Activated CD4-positive, alpha-beta T cell treated with anti-CD3 and anti-CD28 coated beads, Interleukin-2, amount 50 U/mL, for 24 hours (primary cell): ENCODE measurements at places on chromosomes 3 and 15.

GRCh38 chr15:30068326-30068725, 14.4 kb upstream of the GOLGA8J start:
- no peak for DNase-seq

DNA sequence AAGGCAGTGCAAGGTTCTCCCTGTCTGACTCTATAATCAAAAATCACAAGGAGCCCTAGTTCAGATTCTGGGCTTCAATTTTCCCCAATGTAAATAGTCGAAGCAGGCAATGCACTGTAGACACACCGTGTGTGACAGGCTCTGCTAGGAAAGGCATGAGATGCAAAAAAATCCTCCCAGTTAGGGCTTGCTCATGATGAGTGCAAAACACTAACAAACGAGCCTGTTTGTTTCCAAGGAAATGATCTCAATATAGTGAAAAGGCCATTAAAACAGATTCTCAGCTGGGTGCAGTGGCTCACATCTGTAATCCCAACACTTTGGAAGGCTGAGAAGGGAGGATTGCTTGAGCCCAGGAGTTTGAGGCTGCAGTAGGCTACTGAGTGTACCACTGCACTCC, 55.7 kb downstream of the UMPS start:
- DNase-seq = no peak

DNA sequence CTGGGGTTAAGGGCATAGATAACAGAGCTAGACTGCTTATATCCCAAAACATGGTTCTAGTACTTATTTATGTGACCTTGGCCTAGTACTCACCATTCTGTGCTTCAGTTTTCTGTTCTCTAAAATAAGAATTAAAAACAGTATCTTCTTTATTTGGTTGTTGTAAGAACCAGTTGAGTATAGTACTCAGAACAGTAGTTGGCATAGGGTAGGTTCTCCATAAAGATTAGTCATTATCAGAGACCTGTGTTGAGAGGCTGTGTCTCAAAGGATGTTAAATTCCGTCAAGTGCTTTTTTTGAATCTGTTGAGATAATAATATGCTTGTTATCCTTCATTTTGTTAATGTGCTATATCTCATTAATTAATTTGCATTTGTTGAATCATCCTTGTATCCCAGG, 47.4 kb upstream of the OSTN start:
- no peak for DNase-seq

- DNase-seq = no peak
Measured at GRCh38 chr3:115040673-115041286, 106.3 kb downstream of the ZBTB20 start.

DNA sequence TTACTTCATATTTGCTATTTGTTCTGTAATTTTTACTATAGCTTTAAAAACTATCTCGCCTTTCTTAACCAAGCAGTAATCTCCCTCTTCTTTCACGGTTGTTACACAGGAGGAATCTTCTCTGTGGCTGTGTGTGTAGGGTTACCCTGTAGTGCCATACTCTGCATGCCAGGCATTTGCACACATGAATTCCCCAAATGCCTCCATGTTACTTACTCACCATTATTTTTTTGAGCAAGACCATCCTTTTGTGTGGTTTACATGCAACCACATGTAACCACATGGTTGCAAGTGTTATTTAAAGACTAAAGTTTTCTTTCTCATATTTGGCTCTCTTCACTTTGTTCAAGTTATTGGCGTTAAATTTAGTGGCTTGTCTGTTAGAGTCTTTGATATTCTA, 45.5 kb downstream of the HPS3 start:
- DNase-seq = no peak

- DNase-seq = no peak
Measured at GRCh38 chr15:76204916-76205460, 106.3 kb downstream of the ETFA start.

GRCh38 chr3:193971261-193971751, 164.6 kb upstream of the HES1 start:
- no peak for DNase-seq

GRCh38 chr15:49190586-49190985, 20.5 kb downstream of the GALK2 start:
- no peak for DNase-seq

DNA sequence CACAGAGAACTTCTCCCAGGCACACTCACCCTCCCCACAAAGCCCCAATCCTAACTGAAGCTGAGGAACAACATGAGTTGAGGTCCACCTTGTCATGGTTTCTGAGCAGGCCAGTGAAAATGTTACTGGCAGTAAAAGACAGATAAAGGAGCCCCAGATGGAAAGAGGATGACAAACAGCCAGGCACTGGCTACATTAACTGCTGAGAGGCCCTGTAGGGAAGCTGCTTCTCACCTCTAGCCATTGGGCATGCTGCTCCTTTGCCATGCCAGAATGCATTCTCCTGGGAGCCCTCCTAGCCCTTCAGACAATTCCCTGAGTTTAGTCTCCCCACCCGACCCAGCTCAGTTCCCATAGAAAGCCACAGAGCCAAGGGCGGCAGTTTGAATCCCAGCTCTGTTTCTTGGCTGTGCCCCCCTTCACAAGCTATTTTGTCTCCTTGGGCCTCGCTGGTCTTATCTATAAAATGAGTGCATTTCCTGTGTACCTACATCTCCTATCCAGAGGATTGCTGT, 60.5 kb downstream of the LMCD1 start:
- DNase-seq = no peak

DNA sequence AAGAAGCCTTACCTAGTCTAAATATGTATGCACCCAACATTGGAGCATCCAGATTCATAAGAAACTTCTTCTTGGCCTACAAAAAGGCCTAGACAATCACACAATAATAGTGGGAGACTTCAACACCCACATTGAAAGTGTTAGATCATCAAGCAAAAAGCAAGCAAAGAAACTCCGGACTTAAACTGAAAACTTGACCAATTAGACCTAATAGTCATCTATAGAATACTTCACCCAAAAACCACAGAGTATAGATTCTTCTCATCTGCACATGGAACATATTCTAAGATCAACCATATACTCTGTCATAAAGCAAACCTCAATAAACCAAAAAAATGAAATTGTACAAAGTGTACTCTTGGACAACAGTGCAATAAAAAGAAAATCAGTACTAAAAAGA, 22.3 kb upstream of the OR5K4 start:
- no peak for DNase-seq

GRCh38 chr3:62837145-62837787, 38.0 kb downstream of the CADPS start:
- DNase-seq = no peak

- DNase-seq = no peak
Measured at GRCh38 chr15:101373577-101373976, 78.5 kb upstream of the SNRPA1 start.

DNA sequence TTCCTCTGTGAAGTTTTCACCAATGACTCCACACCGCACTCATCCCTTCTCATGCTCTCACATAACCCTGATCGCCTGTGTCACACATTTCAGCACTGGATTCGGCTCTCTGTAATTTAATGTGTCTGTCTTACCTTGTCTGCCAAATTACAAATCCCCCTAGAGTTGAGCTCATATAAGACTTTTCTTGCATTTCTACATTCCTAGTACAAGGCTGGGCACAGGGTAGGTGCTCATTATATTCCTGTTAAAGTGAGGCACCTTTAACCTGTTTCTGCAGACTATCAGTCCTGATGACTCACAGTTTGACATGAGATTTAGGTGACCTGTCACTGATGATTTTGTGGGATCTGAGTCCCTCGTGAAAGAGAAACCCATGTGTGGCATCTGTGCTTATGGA, 22.6 kb downstream of the TGM5 start:
- DNase-seq = no peak

- no peak for DNase-seq
Measured at GRCh38 chr3:55484191-55484689, 2.9 kb downstream of the WNT5A start.

GRCh38 chr3:63768386-63768785, 50.7 kb upstream of the C3orf49 start:
- DNase-seq = no peak

- no peak for DNase-seq
Measured at GRCh38 chr3:162774613-162775100, 1278.0 kb downstream of the OTOL1 start.

- DNase-seq = no peak
Measured at GRCh38 chr3:195184716-195185421, 86.1 kb downstream of the XXYLT1 start.

DNA sequence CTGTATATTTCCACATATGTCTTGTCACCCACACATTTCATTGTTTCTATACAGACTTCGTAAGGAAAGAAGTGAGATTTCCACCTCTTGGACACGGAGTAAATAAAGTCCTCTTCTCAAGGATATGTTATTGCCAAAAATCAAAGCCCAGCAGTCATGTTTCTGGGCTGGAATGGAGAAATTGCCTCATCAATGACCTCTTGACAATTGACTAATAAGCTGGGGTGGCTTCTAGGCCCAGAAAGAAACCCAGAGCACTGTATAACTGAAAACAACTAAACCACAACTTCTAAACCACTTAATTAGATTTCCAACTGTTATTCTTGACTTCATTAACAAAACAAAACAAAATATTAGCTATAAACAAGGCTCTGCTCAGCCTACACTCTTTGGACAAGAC, 56.4 kb upstream of the SLC24A5 start:
- no peak for DNase-seq

DNA sequence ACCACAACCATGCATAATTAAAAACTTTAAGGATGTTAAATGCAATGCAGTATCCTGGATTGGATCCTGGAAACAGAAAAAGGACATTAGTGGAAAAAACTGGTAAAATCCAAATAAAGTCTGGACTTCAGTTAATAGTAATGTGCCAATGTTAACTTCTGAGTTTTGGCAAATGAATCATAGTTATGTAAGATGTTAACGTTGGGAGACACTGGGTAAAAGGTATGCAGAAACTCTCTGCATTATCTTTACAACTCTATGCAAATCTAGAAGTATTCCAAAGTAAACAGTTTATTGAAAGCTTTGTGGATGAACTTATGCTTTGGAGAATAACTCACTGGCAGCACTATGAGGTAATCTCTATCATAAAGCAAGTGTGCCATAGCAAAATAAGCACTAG, 357.4 kb downstream of the RORA start:
- DNase-seq = no peak

GRCh38 chr3:119675188-119675874, 1.9 kb downstream of the COX17 start:
- no peak for DNase-seq

GRCh38 chr15:91408476-91409076, 308.5 kb downstream of the SV2B start:
- no peak for DNase-seq

DNA sequence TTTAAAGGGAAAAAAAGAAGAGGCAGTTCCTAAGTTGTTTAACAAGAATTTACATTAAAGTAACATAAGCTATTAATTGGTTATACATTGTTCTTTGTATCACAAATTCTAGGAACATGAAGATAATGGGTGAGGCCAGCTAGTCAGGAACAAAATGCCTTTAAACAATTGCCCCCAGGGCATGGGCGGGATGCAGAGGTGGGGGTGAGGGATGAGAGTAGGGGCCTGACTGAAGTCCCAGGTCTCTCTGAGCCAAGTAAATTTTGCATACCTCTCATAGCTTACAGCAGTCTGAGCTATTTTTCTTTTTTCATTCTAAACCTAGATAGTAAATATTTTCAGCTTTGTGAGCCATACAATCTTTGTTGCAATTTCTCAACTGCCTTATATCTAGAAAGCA, 77.8 kb upstream of the RNU6-1 start:
- no peak for DNase-seq

DNA sequence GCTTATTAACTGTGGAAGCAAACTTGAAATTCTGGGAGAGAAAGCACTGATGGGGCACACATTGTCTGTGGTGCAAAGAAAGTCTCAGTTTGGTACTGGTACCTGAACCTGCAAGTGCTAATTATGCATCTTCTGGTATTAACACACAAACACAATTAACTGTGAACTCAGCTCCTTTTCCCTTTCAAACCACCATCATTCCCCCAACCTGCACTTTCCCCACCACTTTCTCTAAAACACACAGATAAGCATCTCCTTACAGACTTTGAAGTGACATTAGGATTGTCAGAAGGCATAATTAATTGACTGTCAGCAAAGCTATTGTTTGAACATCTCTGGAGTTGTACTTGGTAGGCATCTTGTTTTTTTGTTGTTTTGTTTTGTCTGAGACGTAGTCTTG, 452.2 kb upstream of the TPRG1 start:
- DNase-seq = no peak

- DNase-seq = no peak
Measured at GRCh38 chr15:94023531-94023930, 207.8 kb upstream of the MCTP2 start.

- DNase-seq = no peak
Measured at GRCh38 chr3:65967451-65967850, 71.3 kb downstream of the MAGI1 start.

- no peak for DNase-seq
Measured at GRCh38 chr3:11382146-11382745, 110.0 kb downstream of the ATG7 start.

- no peak for DNase-seq
Measured at GRCh38 chr3:120460862-120461261, 10.1 kb upstream of the FSTL1 start.

DNA sequence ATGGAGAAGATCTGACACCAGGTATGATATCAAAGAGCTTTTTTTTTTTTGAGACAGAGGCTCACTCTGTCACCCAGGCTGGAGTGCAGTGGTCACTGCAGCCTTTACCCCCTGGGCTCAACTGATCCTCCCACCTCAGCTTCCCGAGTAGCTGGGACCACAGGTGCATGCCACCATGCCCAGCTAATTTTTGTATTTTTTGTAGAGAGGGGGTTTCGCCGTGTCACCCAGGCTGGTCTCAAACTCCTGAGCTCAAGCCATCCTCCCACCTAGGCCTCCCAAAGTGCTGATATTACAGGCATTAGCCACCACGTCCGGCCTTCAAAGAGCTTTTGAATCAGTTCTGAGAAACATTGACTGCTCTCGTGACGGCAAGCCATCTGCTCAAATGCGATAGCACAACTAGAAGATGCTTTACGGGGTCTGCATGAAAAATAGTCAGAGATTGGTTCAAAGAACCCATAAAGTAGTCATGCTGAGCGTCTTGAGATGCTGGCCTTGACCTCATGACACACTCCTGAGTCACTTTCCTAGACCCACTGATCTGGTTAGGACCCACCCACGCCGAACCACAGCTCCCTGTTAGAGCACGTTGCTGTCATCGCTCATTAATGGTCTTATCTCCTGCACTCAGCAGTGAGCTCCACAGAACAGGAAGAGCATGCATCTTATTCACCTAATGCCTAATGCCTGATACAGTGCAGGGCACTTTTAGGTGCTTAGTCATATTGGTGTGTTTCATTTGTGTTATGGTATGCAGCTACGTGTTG, 57.0 kb upstream of the NR2F2 start:
- DNase-seq = no peak

DNA sequence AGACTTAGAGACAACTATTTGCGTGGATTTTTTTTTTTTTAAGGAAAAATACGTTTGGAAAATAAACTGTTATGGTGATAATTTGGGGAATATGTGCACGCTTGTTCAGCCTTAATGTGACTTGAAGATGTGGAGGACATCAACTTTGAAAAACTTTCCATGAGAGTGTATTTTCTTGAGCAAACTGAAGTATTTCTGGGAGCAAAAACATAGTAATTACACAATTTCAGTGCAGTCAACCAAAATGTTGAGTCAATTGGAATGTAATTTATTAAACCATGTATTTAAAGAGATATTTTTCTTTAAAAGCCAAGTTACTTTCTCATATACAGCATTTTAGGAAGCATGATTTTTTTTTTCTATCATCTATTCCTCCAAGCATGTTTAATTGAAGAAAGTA, 80.3 kb upstream of the FLNB start:
- no peak for DNase-seq

GRCh38 chr3:57872606-57873005, 116.5 kb downstream of the SLMAP start:
- DNase-seq = no peak
